ENCODE measurements at places on chromosomes 3 and 15.

DNA sequence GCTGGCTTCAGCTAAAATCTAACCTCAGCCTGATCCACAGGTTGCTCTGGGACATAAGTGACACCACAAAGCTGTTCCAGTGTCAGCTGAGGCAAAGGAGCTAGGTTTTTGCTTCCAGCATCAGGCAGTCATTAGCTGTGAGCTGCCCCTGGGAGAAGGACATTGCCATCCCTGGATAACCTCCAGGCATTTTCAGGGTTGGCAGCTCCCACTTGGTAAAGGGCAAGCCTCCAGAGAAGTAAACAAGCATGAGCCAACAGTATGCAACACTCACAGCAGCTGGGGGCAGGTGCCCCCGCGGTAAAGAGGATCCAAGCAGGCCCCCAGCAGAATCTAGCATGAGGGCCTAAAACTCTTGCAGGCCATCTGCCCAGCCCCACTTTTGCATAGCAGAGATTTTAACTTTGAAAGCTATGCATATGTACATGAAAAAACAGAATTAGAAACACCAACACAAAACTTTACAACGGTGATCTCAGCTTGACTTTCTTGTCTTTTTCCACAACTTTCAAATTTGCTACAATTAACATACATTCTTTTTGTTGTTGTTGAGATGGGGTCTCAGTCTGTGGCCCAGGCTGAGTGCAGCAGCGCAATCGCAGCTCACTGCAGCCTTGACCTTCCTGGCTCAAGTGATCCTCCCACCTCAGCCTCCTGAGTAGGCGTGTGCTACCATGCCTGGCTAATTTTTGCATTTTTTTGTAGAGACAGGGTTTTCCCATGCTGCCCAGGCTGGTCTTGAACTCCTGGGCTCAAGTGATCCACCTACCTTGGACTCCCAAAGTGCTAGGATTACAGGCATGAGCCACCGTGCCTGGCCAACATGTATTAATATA, 83.8 kb upstream of the TPM1 start:
- no peak for DNase-seq

DNA sequence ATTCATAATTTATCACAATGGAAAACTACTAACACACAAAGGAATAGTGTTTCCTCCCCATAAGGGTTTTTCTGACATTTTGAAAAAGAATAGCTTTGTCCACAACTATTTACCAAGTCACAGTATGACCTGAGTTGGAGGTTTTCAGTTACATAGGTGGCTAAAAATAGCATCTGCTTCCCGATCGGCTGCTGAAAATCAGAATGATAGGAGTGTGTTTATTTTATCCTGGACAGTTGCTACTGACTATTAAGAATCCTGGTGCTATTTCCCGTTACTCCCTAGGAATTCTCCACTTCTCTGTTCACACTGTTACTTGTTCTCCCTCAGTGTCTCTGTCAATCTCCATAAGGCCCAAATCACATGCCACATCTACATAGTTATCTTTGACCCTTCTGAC, 353.9 kb upstream of the RARB start:
- no peak for DNase-seq

DNA sequence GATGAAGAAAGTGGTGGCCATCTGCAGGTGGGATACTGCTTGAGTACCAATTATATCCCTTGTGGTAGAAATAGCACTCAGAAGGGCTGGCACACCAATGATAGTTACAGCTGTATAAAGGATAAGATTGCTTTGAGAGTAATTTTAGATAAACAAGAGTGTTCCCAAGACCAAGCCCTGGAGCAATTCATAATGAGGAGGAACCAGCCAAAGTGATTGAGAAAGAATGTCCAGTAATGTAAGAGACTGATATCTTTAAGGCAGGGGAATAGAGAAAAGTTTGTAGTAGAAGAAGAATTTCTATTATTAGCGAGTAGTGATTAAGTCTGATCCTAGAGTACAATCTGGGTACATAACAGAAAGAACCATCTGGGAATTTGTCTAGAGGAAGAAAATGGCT, 945.1 kb downstream of the OTOL1 start:
- no peak for DNase-seq

DNA sequence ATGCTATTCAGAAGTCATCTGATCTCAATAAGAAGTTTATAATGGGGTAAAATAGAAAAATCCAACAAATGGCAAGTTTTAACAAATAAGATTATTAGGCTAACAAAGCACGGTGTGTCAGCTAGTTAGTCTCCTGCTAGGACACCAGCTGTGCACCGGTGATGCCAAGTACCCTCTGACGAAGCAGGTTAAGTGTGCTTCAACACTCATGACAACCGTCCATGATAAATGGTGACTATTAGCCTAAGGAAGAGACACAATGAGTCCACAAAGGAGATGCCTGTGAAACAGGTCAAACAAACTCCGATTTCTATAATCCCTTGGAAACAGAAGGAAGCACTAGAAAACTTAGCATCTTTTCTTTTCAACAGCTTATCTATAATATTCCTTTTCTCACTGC, 36.5 kb downstream of the ATP13A3 start:
- no peak for DNase-seq

- DNase-seq: no peak
Observed at GRCh38 chr15:47414207-47414606, 303.1 kb upstream of the SEMA6D start.

DNA sequence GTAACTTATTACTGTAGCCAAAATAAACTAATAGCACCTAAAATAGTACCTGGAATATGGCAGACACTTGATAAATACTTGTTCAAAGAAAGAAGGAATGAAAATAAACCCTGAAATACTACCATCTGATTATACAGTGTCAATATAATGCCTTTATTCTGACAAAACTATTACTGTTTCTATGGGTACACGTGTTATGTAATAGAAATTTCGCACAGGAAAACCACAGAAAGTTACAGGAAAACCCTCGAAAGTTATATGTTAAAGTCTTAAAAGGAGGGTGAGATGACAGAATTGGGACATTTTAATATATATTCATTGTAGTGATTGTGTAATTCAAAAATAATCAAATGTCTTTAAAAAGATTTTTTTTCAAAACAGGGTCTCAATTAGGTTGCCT, 28.8 kb downstream of the ETFA start:
- no peak for DNase-seq

GRCh38 chr3:17195856-17196604, 311.3 kb downstream of the PLCL2 start:
- DNase-seq: no peak

GRCh38 chr3:18841422-18842343, 306.6 kb upstream of the KCNH8 start:
- DNase-seq: no peak

DNA sequence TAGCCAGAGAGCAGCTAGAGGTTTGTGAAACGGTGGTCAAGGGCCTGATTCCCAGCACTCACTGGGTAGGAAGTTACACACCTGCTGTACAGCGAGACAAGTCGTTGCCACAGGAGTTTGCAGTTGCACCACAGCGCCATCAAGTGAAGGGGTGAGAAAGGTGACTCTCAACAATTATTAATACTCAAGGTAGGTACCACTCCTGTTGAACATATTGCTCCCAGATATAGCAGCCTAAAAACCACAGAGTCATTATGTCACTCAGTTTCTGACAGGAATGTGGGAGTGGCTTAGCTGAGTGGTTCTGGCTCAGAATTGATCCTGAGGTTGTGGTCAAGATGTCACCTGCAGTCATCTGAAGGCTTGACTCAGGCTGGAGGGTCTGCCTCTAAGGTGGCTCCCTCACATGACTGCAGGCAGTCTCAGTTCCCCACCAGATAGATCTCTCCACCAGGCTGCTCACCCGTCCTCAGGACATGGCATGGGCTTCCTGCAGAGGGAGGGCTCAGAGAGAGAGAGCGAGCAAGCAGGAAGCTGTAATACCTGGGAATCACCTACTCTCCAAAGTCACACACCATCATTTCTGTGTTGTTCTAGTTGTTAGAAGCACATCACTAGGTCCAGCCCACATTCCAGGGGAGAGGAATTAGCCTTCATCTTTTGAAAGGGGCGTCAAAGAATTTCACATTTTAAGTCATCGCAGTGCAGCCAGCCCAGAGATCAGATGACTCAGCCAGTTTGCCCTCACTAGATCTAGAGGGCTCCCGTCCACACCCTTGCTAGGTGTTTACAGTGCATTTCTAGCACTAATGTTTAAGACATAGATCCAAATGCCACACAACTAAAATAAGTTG, 17.0 kb upstream of the ANO10 start:
- no peak for DNase-seq

DNA sequence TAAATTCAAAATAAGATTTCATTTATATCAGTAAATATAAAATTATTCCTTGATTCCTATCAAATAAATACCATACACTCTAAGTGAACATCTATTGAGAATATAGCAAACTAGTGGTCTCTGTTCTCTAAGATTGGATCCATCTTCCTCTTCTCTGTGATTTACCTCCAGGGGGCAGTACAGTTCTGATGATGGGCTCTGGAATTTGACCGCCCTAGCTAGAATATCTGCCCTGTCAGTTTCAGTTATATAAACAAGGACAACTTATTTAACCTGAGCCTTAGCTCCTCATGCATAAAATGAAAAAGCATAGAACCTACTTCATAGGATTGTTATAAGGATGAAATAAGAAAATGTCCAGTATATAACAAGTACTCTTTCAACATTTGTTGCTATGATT, 171.1 kb upstream of the CCDC54 start:
- DNase-seq: no peak

DNA sequence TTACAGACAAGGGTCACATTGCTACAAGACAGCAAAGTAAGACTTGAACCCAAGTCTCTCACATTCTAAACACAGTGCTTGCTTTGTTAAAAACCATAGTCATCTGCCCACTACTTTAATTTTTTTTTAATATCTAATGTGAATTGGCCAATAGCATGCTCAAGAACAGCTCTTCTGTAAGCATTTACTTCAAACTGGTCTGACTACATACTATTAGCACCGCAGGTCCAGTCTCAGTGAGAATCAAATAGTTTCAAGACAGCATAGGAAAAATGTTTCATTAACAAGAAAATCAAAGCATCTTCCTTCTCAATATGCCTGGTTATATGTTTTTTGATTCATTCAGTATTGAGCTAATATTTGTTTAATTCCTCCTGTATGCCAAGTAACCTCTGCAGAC, 419.9 kb downstream of the ERC2 start:
- no peak for DNase-seq

- no peak for DNase-seq
Observed at GRCh38 chr3:180516368-180516767, 85.6 kb upstream of the TTC14 start.

DNA sequence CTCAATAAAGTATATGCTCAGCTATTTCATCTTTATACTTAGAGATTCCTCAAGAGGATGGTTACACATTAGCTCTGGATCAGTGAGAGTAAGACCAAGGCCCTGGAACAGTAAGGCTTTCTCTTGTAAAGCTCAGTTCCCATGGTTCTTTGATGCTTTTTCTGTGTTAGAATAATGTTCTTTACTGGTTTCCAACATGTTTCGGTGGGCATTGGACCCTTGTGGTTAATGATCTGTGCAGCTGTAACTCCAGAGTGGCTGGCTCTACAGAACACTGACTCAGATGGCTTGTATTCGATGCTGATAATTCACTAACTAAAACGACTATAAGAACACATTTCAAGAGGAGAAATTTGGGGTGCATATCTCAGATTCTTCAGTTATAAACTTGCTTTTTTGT, 114.7 kb downstream of the AKAP13 start:
- no peak for DNase-seq

DNA sequence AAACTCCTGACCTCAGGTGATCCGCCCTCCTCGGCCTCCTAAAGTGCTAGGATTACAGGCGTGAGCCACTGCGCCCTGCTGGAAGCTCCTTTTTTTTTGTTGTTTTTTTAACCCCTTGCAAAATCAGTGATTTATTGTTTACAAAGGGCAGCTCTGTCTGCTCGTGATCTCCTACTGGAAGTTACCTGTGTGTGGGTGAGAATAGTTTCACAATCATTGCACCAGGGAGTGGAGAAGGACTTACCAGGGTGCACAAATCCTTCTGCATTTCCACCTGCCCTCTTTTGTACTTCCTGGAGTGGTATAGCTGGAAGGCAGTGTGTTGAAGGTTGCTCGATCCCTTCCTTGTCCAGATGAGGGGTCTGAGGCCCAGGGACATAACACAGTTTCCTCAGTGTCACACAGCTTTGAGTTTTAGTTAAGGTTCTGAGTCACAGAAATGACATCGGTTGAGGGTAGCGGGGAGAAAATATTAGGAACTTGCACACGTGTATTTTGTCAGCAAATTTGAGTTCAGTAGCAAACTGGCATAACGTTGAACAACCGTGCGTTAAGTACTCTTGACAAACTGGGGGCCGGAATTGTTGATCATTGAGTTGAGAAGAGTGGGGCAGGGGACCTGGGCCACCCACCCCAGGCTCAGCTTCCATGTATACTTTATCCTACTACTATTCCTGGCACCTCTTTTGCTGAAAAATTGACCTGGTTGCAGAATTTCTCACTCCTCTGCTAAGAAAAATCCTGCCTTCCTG, 11.3 kb upstream of the TRAK1 start:
- no peak for DNase-seq

DNA sequence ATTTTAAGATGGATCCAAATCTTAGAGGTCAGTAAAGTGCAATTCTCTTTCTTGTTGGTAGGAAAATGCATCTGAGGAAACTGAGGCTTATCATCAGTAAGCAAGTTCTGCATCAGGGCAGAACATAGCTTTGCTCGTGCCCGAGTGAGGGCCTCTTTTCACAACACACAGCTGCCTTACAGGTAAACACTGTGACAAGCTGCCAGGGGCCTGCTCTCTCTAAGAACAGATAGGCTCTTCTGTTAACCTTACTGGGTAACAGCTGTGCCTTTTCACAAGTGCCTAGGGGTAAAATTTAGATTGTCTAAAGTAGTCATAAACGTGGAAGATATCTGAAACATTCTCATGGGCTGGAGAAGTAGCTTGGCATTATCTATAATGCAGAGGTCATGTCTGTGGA, 118.1 kb downstream of the C3orf38 start:
- no peak for DNase-seq

DNA sequence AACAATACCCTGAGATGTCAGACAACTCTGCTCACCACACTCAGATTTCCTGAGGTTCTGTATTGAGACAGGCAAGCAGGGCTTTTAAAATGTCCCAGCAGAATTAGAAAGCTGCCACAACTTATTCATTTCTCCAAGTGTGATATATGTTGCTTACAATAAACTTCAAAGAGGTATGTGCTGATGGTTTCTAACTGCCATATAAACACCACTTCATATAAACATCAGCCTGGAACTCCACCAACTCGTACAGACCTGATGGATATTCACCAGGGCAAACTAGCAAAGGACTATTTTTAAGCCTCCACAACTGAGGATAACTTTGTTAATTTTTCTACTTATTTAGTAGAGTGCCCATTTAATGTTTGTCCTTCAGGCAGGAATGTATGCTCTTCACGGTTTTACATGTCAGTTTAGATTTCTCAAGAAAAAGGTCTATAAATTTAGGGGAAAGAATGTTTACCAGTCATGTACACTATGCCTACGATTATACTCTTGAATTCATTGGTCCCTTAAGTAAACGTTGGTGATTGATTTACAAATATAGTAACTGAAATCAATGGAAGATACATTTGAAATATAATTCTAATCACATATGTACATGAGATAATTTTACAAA, 109.6 kb upstream of the ABI3BP start:
- no peak for DNase-seq

DNA sequence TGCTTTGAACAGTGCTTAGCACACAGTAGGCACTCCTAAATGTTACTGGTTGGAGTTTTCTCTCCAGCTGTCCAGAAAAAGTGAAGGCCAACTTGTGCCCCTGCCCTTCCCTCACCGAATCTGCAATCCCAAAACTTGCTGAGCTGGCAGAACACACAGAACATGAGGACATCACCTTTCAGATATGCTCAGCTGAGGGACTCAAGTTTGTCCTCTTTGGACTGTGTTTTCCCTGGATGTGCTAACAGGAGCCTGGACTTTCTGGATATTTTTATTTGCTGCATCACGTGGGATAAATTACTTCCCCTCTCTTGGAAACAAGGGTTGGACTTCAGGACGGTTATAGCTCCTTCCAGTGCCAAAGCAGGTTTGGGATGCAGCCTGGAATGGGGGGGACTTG, 59.5 kb upstream of the SMAD6 start:
- DNase-seq: no peak

Data from stimulated activated CD8-positive, alpha-beta memory T cell treated with anti-CD3 and anti-CD28 coated beads, Interleukin-12 subunit alpha, Interleukin-12 subunit beta, amount 100 ng/mL, for 4 hours (primary cell).